MG63 (cell line): ENCODE measurements at places on chromosomes 2 and 18.

GRCh38 chr2:33107690-33108482 lies 161.1 kb downstream of the LTBP1 start:
- DNase-seq, result no peak

- DNase-seq, result no peak
These were observed 62.7 kb downstream of the BIN1 start for GRCh38 chr2:127044165-127044718.

DNA sequence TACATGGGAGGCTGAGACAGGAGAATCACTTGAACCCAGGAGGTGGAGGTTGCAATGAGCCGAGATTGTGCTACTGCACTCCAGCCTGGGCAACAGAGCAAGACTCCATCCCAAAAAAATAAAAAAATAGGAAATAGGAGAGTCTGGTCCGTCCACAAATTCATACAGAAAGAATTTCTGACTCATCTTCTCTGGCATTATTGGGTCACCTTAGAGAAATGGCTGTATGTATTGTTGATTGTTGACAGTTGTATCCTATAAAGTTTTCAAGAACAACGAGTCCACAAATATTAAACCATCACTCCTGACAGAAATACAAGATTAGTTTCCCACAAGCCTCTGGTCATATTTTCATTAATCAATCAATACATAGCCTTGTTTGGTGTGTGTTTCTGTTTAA lies 20.4 kb downstream of the RBM43 start:
- no peak for DNase-seq

GRCh38 chr18:1999387-1999786 lies 571.9 kb downstream of the METTL4 start:
- no peak for DNase-seq

- DNase-seq, result no peak
These were observed 415.6 kb upstream of the LYPD1 start for GRCh38 chr2:133085646-133086045.
